ENCODE measurements at places on chromosomes 5 and 9.
A peak's percentile ranks its signal among the peaks of the same experiment; 100 is the strongest.

- DNase-seq, result no peak
Measured at GRCh38 chr5:178455480-178455835, 134.7 kb downstream of the COL23A1 start.

DNA sequence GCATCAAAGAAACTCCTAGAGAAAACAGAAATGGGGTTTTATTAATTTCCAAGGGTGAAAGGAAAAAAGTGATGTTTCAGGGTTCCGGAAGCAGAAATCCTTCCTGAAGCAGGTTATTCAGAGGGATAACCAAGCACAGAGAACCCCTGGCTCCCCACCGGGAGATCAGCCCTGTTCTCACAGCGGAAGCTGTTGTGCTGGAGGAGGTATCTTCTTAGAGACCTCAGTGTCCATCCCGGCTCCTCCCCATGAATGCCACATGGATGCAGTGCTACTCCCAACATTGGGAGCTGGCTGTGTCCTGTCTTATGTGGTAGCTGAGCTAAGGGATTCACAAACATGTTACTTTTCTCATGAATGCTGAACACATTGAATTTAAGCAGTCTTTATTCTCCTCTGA is 80.9 kb upstream of the IRX2 start:
- DNase-seq, result no peak

DNA sequence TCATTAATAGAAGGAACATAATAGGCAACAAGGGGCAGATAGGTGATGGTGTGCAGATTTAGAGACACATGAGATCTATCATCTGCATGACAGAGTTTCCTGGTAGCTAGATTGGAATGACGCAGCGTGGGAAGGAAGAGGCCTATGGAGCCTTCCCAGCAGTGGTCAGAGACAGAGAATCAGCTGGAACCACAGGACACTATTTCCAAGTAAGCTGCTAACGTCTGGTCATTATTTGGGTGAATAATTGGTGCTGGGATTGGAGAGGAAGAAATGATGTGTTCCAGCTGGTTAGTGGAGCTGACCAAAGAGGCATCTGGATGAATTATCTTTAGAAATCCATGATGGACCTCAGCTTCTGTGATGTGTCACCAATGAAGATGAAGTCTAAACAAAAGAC is 91.2 kb upstream of the PRR16 start:
- no peak for DNase-seq

DNA sequence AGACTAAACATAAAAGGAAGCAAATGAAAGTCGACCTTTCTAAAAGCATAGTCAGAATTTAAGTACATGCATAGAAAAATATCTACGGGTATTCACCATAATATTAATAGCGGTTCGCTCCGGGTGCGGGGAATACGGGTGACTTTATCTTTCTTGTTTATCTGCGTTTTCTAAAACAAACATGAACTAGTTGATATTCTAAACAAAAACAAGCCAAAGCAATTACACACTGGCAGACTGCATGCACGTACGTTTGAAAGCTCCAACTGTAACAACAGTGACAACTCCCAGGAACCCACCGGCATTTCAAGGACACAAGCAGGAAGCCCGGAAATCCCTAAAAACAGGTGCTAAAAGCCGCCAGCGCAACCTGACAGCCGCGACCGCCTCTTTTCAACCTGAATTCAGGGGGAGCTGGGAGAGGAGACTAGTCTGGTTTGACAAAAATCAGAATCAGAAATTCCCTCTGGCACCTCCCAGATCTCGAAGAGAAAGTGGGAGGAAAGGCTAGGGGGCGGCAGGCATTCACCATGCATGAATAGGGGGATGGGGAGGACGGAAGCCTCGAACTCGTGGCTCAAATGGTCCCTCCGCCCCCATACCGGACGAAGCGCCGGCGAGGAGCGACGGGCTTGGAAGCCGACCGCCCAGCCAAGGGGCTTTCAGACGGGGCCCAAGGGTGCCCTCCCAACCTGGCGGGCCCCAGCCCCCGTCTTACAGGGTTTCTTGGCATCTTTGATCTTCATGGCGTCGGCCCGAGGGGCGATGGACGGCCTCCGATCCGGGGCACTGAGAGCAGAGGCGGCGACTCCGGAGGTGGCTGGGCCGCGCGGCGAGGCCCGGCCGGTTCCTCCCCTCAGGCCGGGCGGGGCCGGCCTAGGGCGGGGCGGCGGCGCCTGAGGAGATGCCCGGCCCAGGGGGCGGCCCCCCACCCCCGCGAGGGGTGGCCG is at the start of gene PANK3:
TSS of gene PANK3 (minus strand) at position 831 of the 950 bp plus-strand sequence. CDS start at position 746, 85 bp downstream.
- peak; percentile 56 for DNase-seq

DNA sequence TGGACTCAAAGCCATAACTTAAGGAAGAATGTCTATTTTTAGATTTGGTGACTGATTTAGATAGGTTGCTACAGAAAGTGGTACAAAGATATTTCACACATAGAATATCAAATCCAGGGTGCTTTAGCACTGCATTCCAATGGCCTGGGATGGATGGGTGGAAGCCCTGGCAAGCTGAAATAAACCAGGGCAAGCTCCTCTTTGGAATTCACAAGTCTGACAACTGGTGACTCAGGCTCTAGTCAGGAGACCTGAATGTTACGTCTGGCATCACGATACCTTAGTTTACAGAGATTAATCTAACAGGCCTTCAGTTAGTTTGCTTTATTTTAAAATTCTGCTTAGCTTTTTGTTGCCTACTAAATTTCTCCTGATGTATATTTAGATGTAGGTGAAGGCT is 144.0 kb downstream of the TMC1 start:
- DNase-seq, result no peak

DNA sequence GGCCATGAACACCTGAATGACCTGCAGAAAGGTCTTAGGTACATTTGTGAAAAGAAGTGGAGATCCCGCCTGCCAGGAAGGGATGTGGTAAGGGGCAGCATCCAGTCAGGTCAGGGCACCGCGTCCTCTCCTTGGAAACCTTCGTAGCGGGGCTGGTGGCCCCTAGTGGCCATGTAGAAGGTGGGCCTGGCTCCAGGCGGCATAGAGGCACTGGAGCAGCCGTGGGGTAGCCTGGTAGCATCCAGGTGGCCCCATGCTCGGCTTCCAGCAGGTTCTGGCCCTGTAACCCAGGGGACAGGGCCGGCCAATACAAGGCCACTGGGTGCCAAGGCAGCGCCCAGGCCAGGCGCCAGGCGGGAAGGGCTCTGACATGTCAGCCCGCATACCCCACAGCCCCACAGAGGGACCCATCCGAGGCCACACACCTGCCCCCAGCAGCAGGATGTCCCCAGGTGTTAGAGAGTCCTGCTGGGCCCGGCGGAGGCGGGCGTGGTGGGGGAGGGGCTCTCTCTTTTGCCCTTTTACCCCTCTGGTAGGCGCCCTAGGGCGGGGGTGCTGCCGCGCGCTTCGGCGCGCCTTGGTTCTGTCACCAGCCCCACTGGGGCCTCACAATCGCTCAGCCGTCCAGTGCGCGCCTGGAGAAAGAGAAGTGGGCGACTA is 58.3 kb upstream of the SPATA31E1 start:
- no peak for DNase-seq

DNA sequence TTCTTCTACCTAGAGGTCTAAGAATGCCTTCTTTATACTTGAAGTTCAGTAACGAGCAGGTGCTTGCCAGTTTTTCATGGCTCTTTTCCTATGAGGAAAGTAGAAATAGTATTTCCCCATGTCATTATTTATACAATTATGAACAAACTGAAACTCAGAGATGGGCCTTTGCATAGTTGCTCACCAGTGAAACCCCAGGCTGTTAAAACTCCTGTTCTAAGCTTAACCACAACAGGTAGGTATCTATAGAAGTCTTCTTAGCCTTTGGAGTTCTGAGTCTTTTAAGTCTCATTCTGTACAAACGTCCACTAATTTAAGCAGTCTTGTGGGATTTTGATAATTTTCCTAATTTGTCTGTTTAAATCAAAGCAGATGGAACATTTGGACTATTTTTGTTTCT is 90.1 kb downstream of the STARD4 start:
- no peak for DNase-seq
